ENCODE measurements at places on chromosomes 12 and 14.

DNA sequence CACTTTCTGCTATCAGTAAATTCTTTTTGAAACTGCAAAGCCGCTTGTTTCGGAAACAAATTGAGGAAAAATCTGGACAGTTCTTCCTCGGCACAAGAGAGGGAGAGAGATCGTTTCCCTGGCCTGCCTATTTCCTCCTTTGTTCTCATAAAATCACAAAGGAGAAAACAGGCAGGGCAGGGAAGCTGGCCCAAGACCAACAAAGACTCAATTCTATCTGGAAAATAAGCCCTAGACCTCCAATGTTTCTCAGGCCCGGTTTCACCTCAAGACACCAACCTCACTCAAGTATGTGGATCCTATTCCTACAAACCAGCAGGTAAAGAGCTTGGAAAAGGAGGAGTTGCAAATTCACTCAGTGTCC lies 19.5 kb downstream of the DICER1 start:
- no peak for DNase-seq

- DNase-seq = no peak
Measured at GRCh38 chr12:102503056-102503681, 22.8 kb upstream of the IGF1 start.

- DNase-seq = peak; percentile 74
Measured at GRCh38 chr14:105944632-105945610, 418.5 kb downstream of the TMEM121 start.

GRCh38 chr14:61558271-61558670 lies 137.0 kb upstream of the HIF1A start:
- DNase-seq = peak; percentile 92

Measured in NCI-H1092 treated with DMSO at 0.1 percent for 48 hours (cell line).